Head of caudate nucleus (tissue), 42 donors: ENCODE measurements at places on chromosomes 4 and X.

DNA sequence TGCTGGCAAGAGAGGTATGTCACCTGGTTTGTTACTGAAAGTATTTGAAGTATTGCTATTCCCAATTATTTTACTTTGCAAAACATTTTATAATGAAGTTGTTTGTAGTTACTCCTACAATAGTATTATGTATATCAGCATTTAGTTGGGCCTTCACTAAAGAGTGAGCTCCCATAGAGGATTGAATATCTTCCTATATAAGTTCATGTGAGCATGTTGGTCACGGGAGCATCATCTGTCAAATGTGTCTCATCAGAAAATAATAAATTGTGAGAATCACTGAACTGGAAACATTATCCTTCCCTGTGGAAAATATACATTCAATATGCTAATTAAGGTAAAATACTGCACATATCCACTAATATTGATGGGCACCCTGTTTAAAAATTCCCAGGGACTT lies 360.1 kb upstream of the ADGRL3 start:
- no peak for DNase-seq

DNA sequence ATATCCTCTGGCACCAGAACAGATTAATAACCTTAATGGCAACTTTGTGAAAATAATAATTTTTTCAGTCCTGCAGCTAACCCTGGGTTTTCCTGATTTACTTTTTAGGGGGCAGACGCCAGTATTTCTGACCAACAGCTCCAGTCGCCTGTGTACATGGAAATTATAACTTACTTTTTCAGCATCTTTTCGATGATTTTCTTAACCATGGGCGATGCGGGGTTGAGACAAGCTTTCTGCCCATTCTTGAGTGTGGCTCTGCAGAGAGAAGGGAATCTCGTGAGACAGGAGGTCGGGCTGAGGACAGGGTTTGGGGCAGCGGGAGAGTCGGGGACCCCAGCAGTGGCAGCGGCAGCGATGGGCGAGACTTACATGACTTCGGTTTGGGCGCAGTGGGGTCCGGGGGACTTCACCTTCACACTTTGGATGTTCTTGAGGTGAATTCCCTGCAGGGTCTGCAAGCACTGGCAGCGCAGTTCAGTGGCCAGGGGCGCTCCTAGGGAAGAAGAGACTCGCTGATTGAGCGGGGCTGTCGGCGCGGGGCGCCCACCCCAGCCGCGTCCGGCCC lies 484 bp downstream of the CXCL2 start:
- no peak for DNase-seq

GRCh38 chr4:38223306-38223705 lies 263.1 kb downstream of the PTTG2 start:
- no peak for DNase-seq

DNA sequence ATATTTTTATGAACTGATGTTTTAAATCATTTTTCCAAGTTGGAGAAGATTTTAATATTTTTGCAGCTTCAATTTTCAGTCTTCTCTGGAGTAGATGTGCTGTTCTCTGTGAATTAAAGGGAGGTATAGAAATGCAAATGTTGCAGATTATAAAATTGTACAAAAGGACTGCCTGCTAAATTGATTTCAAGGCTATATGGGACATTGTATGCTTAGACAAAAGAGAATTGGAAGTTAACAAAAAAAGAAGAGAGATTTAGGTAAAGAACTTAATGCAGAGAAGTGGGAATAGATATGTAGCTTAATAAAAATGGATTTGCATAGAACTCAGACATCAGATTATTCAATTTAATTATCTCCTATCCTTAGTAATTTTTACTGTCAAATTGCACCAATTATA lies 403.3 kb downstream of the ZIC3 start:
- no peak for DNase-seq

GRCh38 chrX:39677978-39678791 lies 419.6 kb downstream of the BCOR start:
- DNase-seq: peak; percentile 73

DNA sequence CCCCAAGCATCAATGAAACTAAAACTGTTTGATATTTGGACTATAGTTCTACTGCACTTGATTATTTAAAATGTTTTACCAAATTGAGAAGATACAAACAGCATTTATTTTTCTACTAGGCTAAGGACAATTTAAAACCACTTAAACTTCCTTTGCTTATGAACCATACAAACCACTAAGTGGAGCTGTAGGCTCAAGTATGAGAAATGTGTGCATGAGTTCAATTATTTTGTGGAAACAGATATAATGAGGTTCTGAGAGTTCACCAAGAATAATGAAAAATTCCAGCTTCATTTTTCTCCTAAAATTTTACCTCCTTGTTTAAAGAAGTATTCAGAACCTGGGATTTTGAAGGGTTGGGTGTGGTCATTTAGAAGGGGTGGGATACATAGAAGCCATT lies 63.1 kb downstream of the SERPINA7 start:
- peak; percentile 10 for DNase-seq

GRCh38 chr4:12452291-12452690 lies 1023.6 kb upstream of the HS3ST1 start:
- DNase-seq: no peak

GRCh38 chrX:48794911-48795515 lies 6.9 kb upstream of the HDAC6 start:
- DNase-seq: no peak

- DNase-seq: no peak
Measured at GRCh38 chr4:81930506-81931238, 443.1 kb downstream of the HNRNPD start.

- DNase-seq: no peak
Measured at GRCh38 chr4:112509243-112510141, 6.5 kb downstream of the NEUROG2 start.

GRCh38 chrX:130079824-130080406 lies 30.4 kb downstream of the ELF4 start:
- peak; percentile 64 for DNase-seq

DNA sequence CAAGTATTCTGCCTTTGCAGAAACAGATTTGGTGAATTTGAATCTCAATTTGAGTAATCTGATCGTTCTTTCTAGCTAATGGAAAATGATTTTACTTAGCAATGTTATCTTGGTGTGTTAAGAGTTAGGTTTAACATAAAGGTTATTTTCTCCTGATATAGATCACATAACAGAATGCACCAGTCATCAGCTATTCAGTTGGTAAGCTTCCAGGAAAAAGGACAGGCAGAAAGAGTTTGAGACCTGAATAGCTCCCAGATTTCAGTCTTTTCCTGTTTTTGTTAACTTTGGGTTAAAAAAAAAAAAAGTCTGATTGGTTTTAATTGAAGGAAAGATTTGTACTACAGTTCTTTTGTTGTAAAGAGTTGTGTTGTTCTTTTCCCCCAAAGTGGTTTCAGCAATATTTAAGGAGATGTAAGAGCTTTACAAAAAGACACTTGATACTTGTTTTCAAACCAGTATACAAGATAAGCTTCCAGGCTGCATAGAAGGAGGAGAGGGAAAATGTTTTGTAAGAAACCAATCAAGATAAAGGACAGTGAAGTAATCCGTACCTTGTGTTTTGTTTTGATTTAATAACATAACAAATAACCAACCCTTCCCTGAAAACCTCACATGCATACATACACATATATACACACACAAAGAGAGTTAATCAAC lies 15.3 kb downstream of the PLP1 start:
- DNase-seq: no peak

GRCh38 chrX:39674490-39675161 lies 423.1 kb downstream of the BCOR start:
- no peak for DNase-seq

DNA sequence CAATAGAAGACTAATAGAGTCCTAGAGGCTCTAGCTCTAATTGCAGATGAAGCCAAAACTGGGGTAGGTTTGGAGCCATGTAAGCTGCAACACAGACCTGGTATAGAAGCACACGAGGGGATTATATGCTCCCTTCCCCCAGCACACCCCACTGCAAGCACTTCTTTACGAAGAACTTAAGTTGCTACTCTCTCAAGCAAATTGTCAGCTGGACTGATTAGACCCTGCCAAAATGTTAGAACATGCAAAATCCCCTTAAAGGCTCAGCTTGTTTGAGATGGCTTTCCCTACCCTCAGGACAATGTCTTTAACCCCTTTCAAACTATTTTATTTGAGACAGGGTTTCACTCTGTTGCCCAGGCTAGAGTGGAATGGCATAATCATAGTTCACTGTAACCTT lies 4.7 kb upstream of the KIAA1210 start:
- no peak for DNase-seq

- DNase-seq: no peak
Measured at GRCh38 chr4:61923179-61923578, 723.1 kb downstream of the ADGRL3 start.

GRCh38 chr4:109820563-109820962 lies 5.0 kb downstream of the GAR1 start:
- DNase-seq: peak; percentile 47

DNA sequence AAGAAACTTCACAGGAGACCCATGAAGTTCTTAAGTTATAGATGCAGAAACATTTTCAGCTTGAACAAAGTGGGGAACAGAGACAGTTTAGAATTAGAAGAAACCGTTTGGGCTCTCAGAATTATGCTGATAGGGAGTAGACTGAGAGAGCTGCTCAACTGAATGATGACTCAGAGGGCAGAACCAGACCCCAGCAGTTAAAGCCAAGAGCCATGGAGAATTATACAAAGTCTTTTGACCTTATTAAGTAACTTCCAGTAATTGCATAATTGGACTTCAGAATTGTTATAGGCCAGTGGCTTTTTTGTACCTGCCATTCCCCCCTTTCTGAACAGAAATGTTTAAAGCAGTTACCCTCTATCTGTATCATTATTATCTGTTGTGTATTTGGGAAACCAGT lies 642.1 kb downstream of the CCSER1 start:
- DNase-seq: no peak
